ENCODE measurements at places on chromosomes 3 and 15. TPM values are rescaled to one million over a fixed set of nuclear protein-coding genes. Genes with fewer than 3 reads are reported as not detected.

Gene COL7A1
- total RNA-seq = 46.3 TPM

Gene LRRN1
- not detected for total RNA-seq

Gene AQP9
- total RNA-seq = not detected

Gene ITIH4
- 0.66 TPM for total RNA-seq

Gene DNAH12
- total RNA-seq = under 0.01 TPM

Gene PPCDC
- total RNA-seq = 9.2 TPM

Gene ISL2
- 0.12 TPM for total RNA-seq

Gene DZIP1L
- total RNA-seq = 40.7 TPM

Gene ZDHHC19
- not detected for total RNA-seq

Gene CCR8
- total RNA-seq = not detected

Gene TRIM42
- not detected for total RNA-seq

Gene GABRB3
- 2.7 TPM for total RNA-seq

Gene ABCF3
- 57.7 TPM for total RNA-seq

Gene CKMT1B
- total RNA-seq = not detected

Gene ARHGEF26
- total RNA-seq = 2.1 TPM

Gene GPR27
- total RNA-seq = 0.12 TPM

Gene PLA1A
- 0.25 TPM for total RNA-seq

Gene SLC15A2
- 0.11 TPM for total RNA-seq

Gene SLC6A11
- total RNA-seq = not detected

Gene FOXL2
- 11.2 TPM for total RNA-seq

Gene AMOTL2
- total RNA-seq = 100 TPM

Gene EPM2AIP1
- total RNA-seq = 21.7 TPM

Gene ST8SIA2
- total RNA-seq = under 0.01 TPM

Gene PDZRN3
- 27.7 TPM for total RNA-seq

Gene SLC2A2
- not detected for total RNA-seq

Gene NR1I2
- total RNA-seq = not detected

Gene TRPM1
- total RNA-seq = not detected

Gene DOCK3
- total RNA-seq = 0.12 TPM

Gene PSTPIP1
- 0.11 TPM for total RNA-seq

Gene WDR53
- total RNA-seq = 9.5 TPM

Gene IDH2
- total RNA-seq = 54.5 TPM

Gene FGF12
- 0.22 TPM for total RNA-seq

Gene MNS1
- total RNA-seq = 1.5 TPM

Gene IGSF10
- 0.33 TPM for total RNA-seq

Gene USP13
- total RNA-seq = 21.5 TPM

Gene HRG
- total RNA-seq = not detected

Gene C3orf62
- 1.2 TPM for total RNA-seq

Gene CADPS
- 11.9 TPM for total RNA-seq

Gene UBAP1L
- total RNA-seq = 1.3 TPM

Gene FBXW12
- not detected for total RNA-seq

Gene GATM
- total RNA-seq = 0.44 TPM

Gene PLCB2
- 0.66 TPM for total RNA-seq

Gene PCOLCE2
- total RNA-seq = 25.4 TPM

Gene CEMIP
- 14.6 TPM for total RNA-seq

Gene PLA2G4E
- not detected for total RNA-seq

Gene POLQ
- total RNA-seq = 6.5 TPM

Gene CPLX3
- total RNA-seq = not detected

Gene LYZL4
- not detected for total RNA-seq

Gene SLC24A5
- not detected for total RNA-seq

Gene ZMYND10
- 1.2 TPM for total RNA-seq

Gene BOC
- total RNA-seq = 16.6 TPM

Gene BTLA
- total RNA-seq = not detected

Gene FRMD5
- total RNA-seq = 11.1 TPM

Gene GRK7
- total RNA-seq = under 0.01 TPM

Gene FAM81A
- total RNA-seq = 0.66 TPM

Gene CYP19A1
- 0.12 TPM for total RNA-seq

Gene C3orf70
- 1.4 TPM for total RNA-seq

Gene PDCD10
- total RNA-seq = 58.1 TPM
